ENCODE measurements at places on chromosomes 13 and 19.

DNA sequence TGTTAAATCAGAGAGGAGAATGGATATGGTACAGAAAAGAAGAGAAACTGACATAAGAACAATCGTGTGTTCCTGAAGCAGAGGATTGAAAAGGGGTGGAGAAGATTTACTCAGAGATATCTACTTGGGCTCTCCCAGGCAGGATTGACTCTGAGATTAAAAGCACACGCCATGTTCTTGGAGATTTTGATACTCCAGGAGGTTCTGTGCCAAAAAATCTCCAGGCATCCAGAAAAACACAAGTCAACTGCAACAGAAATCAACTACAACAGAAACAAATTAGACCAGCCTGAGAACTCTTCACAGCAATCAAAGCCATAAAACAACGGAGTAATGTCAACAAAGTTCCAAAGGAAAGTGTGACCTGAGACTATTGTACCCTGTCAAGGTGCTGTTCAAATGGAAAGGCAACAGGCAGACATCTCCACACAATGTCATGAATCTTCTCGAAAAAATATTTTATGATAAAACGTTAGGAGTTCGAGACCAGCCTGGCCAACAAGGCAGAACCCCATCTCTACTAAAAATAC is 104.2 kb downstream of the UBL3 start:
- no peak for DNase-seq

DNA sequence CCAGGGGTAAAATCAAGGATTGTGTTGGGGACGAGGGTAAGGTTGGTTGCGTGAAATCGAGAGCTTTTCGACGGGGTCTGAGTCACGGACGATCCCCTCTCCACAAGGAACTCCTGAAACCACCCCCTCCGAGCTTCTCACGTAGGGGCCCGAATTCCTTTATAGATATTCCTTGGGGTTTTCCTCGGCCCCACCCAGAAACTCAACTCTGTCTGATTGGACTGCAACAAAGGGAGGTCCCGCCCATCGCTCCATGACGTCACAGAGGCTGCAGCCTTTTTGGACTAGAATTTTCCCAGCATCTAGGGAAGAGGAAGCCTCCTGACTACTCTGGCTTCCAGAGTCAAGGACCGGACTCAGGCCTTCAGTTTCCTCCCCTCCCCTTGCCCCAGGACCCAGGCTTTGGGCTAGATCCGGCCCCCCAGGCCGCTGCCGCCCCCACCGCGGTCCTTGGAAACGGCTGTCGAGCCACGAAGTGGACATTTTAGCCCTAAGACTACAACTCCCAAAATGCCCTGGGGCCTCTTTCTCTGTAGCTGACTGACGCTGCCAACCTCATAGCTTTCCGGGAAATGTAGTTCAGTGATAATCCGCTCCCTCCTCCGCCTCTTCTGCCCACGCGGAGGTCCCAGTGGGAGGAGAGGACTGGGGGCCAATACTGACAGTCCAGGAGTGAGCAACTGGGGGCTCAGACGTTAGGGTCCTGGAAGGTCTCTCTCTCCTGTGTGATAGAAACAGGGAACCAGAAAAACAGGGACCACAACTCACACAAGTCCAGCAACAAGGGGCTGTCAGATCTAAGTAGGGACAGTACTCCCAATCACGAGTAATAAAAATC is at the start of gene IZUMO1:
Gene IZUMO1 (minus strand): TSS at position 172 of the 838 bp plus-strand sequence. CDS start 1,050 bp downstream, outside the sequence.
- DNase-seq = peak; percentile 53

DNA sequence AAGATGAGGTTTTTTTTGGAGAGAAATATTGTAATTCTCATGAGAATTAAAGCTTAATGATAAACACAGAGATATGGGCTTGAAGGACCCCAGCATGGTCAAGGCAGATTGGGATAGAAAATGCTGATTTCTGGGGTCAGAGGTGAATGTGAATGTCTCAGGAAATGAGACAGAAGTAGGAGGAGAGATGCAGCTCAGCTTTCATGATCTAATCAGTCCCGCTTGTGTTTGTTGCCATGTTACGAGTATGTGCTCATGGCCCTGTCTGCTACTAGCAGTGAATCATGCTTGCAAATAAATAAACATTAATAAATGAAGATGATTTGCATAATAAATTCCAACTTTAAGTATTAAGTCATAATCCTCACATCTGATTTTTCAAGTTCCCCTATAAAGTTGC is 23.0 kb upstream of the NDFIP2 start:
- no peak for DNase-seq

DNA sequence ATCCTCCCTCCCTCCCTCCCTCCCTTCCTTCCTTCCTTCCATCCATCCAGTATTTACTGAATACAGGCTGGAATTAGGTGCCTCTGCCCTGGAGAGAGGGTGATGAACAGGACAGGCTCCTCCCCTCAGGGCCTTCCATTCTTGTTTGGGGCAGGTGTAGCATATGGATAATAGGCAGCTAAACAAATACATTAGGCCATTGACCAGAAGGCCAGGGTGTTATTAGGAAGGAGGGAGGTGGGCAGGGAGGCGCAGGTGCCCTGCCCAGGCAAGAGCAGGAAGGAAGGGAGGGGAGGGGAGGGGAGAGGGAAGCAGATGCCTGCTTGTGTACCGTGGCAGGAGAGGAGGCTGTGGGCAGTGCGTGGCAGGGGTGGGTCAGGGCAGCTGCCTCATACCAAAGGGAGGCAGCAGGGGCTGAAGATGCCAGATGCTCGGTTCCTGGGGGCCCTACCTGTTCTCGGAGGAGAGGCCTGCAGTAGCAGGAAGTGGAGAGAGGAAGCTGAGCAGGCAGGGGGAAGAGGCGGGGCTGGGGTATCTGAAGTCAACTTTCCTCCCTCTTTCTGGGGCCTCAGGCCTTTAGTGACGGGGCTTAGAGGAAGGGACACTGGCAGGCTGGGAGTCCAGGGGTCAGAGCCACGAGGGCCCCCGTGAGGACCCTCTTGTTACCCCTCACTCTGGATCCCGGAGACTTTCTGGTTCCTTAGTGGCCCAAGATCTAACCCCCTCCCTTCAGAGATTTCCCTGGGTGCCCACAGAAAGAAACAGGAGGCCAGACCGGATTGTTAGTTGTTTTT is at the start of gene RINL:
Gene RINL (minus strand): TSS at position 495 of the 794 bp plus-strand sequence. CDS start 1,533 bp downstream, outside the sequence.
- DNase-seq = peak; percentile 57

GRCh38 chr13:108787700-108788414 is 158.4 kb downstream of the MYO16 start:
- DNase-seq = no peak

- DNase-seq = no peak
These were observed 3.2 kb downstream of the ZNF699 start for GRCh38 chr19:9306443-9306842.

- no peak for DNase-seq
These were observed 106.4 kb downstream of the ATP8A2 start for GRCh38 chr13:25478186-25478585.

DNA sequence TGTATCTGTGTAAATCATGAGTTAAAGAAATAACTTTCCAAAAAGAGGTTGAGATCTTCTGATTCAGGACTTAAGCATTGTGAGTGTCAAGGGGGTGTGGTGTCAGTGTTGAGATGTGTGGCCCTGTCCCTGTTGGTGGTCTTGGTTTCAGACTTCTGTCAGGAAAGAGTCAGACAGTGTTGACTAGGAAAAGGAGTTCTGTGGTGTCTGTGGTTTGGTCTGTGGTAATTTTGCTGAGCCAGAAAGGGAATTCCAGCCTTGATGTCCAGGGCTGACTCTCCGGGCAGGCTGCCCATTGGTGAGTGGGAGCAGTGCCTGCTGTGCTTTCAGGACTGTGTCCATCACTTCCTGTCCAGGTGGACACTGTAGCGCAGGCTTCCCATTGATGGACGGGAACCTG is 39.8 kb upstream of the IGFL4 start:
- DNase-seq = no peak

- no peak for DNase-seq
These were observed 437.9 kb downstream of the FOXO1 start for GRCh38 chr13:40228496-40228895.

DNA sequence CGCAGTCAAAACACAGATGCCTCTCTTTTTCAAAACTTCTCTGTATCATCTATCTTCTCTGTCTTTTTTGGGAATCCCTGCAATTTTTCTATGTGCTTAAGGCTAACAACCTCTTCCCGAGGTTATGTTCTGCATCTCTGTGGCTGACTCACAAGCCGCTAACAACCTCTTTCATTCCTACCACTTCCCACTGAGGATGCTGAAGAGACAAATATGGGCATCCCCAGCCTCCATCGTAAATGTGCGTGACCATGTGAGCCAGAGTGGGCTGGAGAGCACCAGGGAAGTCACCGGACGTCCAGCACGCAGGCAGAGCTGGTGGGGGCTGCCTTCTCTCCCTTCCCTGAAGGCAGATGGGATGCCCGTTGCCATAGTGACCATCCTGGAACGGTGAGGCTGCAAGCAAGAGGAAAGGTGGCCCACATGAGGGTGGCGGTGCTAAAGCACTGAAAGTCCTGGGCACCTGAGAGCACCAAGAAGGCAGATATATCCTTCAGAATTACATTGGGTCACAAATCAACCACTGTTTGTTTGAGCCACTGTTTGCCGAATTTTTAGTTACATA is 122.8 kb downstream of the SHISA2 start:
- DNase-seq = no peak

DNA sequence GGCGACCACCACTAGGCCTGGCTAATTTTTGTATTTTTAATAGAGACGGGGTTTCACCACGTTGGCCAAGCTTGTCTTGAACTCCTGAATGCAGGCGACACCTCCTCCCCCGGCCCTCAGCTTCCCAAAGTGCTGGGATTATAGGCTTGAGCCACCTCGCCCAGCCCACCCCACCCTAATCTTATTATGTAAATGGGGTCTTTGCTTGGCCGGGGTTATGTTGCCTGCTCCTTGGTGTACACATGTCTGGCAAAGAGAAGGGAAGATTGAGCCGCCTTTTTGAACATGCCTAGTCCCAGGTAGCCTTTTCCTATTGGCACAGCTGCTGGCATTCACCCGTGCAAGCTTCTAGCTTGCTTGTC is 106.8 kb downstream of the KCTD15 start:
- no peak for DNase-seq

DNA sequence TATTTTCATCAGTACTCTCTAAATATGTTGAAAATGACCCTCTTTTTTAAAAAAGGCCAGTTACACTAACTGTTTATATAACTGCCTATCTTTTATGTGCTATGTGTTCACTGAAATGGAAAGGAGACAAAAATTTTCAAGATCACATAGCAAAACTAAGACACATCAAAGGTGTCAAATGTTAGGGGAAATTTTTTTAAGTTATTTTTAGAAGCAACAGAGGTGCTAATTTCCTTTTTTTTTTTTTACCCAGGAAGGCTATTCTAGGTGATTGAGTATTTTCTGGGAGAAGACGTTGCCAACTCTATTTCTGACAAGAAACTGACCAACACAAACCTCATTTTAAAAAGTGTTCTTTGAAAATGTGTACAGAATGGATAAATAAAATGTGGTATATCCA is 45.7 kb downstream of the ELF1 start:
- no peak for DNase-seq

GRCh38 chr13:41939398-41939797 is 21.5 kb downstream of the VWA8 start:
- no peak for DNase-seq

GRCh38 chr19:33383720-33384292 is 10.3 kb downstream of the CEBPG start:
- DNase-seq = no peak

GRCh38 chr19:10353793-10354391 is 14.5 kb upstream of the ICAM3 start:
- DNase-seq = peak; percentile 44

DNA sequence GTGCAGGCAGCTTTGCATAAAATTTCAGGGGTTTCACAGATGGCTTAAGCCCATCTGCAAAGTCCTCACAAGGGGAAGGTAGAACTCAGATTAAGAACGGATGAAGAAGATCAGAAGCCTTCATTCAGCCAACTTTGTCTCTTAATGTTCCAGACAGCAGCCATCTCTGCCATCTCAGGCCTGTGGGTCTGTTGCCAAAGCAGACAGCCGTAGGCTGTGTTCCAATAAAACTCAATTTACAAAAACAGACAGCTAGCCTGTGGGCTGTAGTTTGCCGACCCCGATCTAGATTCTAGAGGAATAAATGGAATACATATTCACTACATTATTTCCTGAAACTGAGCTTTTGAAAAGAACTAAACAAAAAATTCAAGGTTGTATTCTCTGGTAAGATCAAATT is 3.8 kb downstream of the DCUN1D2 start:
- no peak for DNase-seq

DNA sequence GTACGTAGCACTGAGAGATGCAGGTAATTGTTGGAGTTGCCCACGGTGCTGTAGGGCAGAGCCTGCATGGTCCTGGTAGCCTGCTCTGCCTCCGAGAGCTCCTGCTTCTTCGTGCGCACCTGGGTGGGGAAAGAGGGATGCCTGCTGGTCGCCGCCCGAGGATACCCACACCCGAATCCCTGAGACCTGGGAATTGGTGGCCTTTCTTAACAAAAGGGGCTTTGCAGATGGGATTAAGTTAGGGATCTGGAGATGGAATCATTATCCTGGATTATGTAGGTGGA is 9.4 kb downstream of the C3 start:
- DNase-seq = no peak

GRCh38 chr19:33546656-33547055 is 25.1 kb upstream of the PEPD start:
- no peak for DNase-seq

DNA sequence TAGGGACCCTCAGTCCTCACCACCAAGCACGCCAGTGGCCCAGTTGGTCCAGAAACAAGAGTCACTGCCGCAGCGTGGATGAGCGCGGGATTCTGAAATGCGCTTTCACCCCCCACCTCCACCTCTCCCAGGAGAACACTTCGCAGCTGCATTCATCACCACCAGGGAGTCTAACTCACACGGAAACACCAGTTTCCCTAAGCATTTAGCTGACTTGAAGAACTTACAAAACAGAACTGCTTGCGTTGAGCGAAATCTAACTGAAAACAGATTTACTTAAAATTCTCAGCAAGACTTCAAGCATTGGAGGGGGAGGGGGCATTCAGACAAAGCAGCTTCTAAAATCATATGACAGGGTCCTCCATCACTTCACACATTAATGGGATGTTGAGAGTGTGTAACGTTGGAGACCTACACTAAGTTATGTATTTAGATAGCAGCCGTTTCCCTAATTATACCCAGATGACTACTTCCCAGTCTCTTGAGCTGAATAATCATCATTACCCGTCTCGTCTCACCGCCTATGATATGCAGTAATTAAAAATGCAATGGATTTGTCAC is 258.2 kb upstream of the IRS2 start:
- DNase-seq = no peak

- DNase-seq = no peak
These were observed 6.5 kb downstream of the SOX1 start for GRCh38 chr13:112073245-112074138.

DNA sequence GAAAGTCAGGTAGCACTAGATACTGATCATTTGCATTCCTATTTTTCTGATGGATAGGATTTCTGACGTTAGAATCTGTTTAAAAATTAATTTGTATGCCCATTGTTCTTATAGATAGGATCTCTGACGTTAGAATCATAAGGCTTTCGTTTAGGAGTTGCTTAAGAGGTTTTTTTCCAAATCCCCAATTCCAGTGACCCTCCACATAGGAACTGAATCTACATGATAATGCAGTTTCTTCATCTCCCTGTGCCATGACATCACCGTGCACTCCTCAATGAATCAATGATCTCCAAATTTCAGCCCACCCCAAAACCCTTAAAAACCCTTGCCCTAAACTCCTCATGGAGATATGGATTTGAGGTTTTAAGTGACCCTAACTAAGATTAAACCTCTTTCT is 87.2 kb downstream of the RXFP2 start:
- no peak for DNase-seq

- DNase-seq = no peak
These were observed 35.9 kb upstream of the MAB21L1 start for GRCh38 chr13:35512271-35512920.

Data from stimulated activated CD4-positive, alpha-beta T cell treated with anti-CD3 and anti-CD28 coated beads, Interleukin-12 subunit alpha, Interleukin-12 subunit beta, amount 100 ng/mL, for 48 hours (primary cell).